ENCODE measurements at places on chromosomes 6 and 20.
A peak's percentile ranks its signal among the peaks of the same experiment; 100 is the strongest.

DNA sequence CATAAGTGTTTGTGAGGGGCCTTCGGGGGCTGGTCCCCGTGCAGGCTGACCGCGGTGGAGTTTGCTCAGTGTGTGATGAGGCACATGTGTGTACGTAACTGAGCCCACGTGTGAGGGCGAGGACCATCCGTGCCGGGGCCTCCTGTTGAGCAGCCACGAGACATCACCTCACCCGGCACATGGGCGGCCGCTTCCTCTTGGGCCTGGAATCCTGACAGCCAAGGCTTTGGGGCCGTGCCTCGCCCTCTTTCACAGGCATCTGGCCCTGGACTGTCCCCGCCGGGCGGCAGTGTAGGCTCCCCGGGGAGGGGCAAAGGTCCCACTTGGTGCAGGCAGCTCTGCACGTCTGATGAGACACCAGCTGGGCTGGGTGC lies 202.3 kb downstream of the DLL1 start:
- ATAC-seq = no peak

GRCh38 chr6:37860226-37860839 lies 40.8 kb downstream of the ZFAND3 start:
- peak; percentile 69 for ATAC-seq

GRCh38 chr6:160791981-160792418 lies 90.0 kb downstream of the PLG start:
- no peak for ATAC-seq

GRCh38 chr6:112437058-112437457 lies 89.9 kb downstream of the RFPL4B start:
- ATAC-seq = no peak

GRCh38 chr6:141580988-141581552 lies 551.7 kb upstream of the GJE1 start:
- ATAC-seq = peak; percentile 82

GRCh38 chr6:30483677-30484279 lies 5.5 kb upstream of the HLA-E start:
- peak; percentile 53 for ATAC-seq

- no peak for ATAC-seq
These were observed 201.0 kb upstream of the FLRT3 start for GRCh38 chr20:14538433-14538832.

GRCh38 chr20:58407966-58408557 lies 19.0 kb downstream of the VAPB start:
- no peak for ATAC-seq

- no peak for ATAC-seq
These were observed 9.4 kb downstream of the CCN5 start for GRCh38 chr20:44724423-44725091.

GRCh38 chr20:57474205-57474604 lies 50.7 kb downstream of the CTCFL start:
- ATAC-seq = no peak

- ATAC-seq = no peak
These were observed 129.1 kb upstream of the PTPRT start for GRCh38 chr20:43318755-43319297.

GRCh38 chr6:33623895-33624381 lies 2.8 kb downstream of the ITPR3 start:
- ATAC-seq = no peak

DNA sequence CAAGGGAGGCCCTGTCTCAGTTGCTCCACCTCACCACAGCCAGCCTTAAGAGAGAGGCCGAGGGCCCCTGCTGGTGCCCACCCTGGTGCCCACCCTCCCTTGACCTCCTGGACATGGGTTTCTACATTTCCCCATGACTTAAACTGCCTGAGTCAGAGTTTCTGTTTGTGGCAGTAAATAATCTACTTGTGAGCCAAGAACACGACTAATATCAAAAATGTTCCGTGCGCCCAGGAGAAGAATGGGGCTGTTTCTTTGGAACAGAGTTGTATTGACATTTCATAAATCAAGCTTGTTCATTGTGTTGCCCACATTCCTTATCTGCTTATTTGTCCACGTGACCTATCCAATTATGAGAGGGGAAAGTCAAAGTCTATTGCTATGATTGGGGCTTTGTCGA lies 143.5 kb downstream of the ANKRD60 start:
- ATAC-seq = no peak
